Activated CD4-positive, alpha-beta T cell treated with anti-CD3 and anti-CD28 coated beads, Interleukin-2, amount 50 U/mL, for 48 hours (primary cell): ENCODE measurements at places on chromosomes 4 and X.

- DNase-seq, result no peak
Observed at GRCh38 chr4:34972189-34972588, 1272.1 kb downstream of the ARAP2 start.

DNA sequence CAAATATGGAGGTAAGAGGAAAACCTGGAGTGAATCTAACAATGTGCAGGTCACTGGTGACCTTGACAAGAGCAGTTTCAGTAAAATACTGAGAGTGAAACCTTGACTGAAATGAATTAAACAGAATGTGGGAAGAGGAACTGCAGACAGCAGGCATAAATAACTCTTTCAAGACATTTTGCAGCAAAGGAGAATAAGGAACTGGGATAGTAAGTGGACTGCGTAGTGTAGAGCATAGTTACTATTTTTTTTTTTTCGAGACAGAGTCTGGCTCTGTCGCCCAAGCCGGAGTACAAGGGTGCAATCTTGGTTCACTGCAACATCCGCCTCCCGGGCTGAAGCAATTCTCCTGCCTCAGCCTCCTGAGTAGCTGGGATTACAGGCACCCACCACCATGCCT is 24.0 kb downstream of the RBMX start:
- DNase-seq, result no peak

DNA sequence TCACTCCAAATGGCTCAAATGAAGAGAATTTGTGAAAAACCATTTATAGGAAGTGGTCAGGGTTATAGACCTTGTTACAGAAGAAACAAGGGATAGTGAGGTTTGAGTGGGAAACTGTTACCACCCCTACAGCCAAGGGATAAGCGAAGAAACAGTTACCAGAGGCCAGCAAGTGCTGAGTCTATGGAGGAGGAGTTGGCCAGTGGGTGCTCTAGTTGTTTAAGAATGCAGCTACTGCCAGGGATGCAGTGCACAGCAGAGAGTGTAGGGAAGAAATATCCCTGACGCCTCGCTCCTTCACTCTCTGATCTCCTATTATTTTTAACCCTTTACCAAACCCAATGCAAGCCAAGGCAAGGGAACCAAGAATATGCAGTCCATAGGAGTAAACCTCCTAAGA is 15.2 kb upstream of the SYTL4 start:
- no peak for DNase-seq

- no peak for DNase-seq
Observed at GRCh38 chrX:23749129-23749528, 6.1 kb upstream of the ACOT9 start.

GRCh38 chr4:123599061-123599919 is 202.7 kb downstream of the SPRY1 start:
- no peak for DNase-seq

DNA sequence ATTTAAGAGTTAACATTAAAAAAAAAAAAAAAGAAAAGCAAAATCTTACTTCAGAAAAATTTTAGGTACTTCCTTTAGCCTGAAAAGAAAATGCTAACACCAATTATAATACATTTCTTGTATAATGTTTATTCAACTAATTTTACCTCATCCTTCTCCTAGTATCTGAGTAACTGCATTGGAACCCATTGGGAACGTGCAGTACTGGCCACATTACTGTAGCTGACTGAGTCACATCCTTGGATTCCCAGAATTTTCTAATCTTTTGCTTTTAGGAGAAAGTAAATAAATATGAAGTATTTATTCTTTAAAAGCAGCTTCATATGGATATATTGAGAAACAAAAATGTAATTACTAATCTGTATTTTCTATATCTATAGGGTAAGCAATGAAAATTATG is 82.6 kb upstream of the SLITRK2 start:
- DNase-seq, result no peak

GRCh38 chrX:128106630-128107029 is 54.4 kb upstream of the ACTRT1 start:
- DNase-seq, result no peak

DNA sequence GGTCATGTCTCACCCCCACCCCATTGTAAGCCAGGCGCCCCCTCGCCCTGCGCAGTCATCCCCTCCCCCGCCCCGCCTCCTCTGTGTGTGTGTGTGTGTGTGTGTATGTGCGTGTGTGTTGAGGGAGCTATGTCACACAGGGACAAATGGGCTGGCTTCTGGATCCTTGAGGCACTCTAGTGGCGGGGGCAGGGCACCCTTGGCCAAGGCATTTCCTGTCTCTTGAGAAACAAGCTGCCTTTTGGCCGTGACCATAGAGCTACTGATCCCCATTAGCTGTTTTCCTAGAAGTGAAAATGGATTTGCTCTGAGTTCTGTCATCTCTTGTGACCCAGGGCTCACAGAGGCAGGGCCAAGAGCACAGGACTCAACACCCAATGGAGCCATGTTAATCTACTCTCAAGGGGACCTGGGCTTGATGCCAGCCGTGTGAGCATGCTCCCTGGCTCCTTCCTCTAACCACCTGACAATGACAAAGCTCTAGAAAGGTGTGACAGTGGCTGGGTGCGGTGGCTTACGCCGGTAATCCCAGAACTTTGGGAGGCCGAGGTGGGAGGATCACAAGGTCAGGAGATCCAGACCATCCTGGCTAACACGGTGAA is 162.5 kb upstream of the BCOR start:
- DNase-seq, result no peak
